ENCODE measurements at places on chromosomes 5 and 9.

- no peak for DNase-seq
Measured at GRCh38 chr9:113456235-113456634, 7.3 kb upstream of the RGS3 start.

DNA sequence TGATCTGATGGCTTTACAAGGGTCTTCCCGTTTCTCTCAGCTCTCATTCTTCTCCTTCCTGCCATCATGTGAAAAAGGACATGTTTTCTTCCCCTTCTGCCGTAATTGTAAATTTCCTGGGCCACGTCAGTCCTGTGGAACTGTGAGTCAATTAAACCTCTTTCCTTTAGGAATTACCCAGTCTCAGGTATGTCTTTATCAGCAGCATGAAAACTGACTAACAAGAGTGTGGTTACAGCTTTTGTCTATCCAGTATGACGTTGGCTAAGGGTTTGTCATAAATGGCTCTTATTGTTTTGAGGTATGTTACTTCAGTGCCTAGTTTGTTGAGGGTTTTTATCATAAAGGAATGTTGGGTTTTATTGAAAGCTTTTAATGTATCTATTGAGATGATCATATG is 501.6 kb downstream of the CAAP1 start:
- DNase-seq = no peak

GRCh38 chr5:15682566-15682965 is 182.6 kb downstream of the FBXL7 start:
- DNase-seq = no peak

GRCh38 chr9:74556685-74557084 is 59.5 kb downstream of the RORB start:
- no peak for DNase-seq

GRCh38 chr5:73433982-73434342 is 14.6 kb downstream of the FOXD1 start:
- no peak for DNase-seq

GRCh38 chr9:134678666-134679443 is 37.3 kb downstream of the COL5A1 start:
- no peak for DNase-seq

GRCh38 chr5:115272297-115272958 is 9.8 kb upstream of the PGGT1B start:
- no peak for DNase-seq

DNA sequence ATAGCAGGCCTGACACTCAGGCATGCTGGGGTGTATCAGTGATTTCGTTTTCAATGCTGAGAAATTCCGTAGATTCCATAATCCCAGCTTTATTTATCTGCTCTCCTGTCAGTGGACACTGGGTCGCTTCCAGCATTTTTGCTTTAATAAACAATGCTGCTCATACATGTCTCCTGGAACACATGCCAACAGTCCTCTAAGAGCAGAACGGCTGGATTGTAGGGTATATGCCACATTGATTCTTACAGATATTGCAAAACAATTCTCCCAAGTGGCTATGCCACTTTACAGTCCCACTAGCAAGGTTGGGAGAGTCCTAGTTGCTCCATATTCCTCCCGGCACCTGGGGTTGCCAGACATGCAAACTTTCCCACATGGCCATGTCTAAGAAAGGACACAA is 81.9 kb downstream of the RAPGEF1 start:
- no peak for DNase-seq

GRCh38 chr5:57537811-57538210 is 55.2 kb upstream of the ACTBL2 start:
- no peak for DNase-seq

DNA sequence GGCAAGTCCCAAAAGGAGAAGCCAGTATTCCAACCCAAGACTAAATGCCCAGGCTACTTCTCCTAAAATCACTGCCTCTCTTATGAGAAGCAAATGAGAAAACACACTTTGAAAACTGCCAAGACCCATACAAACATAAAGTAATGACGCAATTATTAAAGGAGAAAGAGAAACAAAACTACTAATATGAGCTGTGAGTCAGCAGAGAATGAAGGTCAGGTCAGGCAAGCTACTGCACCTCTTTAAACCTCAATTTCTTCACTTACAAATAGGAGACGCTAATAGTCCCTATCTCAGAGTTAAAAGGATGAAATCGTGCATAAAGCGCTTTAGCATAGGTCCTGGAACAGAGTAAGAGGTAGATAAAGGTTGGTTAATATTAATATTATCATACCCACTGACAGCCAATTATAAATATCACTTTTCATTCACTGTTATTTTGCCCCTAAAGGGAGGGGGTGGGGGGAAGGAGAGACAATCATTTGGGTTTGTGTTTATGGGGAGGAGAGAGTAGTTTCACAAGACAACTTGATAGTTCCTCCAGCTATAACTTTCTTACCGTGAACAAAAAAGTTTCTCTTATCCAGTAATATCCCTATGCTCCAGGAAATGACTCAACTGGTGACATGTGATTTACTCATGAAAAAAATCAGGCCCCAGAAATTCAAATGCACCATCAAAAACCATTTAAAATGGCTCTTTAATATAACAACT is 3.6 kb downstream of the PSMB7 start:
- no peak for DNase-seq

GRCh38 chr5:2817031-2817603 is 65.6 kb upstream of the IRX2 start:
- no peak for DNase-seq

GRCh38 chr5:102531506-102531905 is 32.7 kb upstream of the SLCO6A1 start:
- no peak for DNase-seq

- no peak for DNase-seq
Measured at GRCh38 chr9:99103901-99104458, 933 bp upstream of the TGFBR1 start.

- DNase-seq = peak; percentile 34
Measured at GRCh38 chr5:143182901-143183820, 220.3 kb downstream of the NR3C1 start.

DNA sequence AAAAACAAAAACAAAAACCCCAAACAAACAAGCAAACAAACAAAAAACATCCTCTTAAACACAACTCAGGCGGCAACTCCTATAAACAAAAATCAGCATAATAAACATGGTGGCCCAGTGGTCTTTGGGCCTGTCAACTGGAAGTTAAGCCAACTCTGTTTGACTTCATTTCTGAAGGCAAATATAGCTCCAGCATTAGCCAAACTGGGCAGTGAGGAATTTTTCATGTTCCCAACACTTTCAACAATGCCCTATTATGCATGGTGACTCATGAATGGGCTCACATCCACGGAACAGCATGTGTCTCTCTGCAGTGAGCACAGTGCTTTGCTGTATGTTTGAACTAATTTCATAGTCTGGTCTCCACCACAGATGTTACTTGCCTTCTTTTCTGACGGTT is 143.9 kb upstream of the STC2 start:
- DNase-seq = no peak

DNA sequence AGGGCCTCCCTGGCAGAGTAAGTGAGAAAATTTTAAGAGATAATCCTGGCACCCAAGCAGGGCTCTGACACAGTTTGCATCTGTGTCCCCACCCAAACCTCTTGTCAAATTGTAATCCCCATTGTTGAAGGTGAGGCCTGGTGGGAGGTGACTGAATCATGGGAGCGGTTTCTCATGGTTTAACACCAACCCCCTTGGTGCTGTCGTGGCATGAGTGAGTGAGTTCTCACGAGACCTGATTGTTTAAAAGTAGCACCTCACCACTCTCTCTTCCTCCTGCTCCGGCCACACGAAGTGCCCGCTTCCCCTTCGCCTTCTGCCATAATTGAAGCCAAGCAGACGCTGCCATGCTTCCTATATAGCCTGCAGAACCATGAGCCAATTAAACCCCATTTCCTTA is 80.1 kb downstream of the FBXW11 start:
- no peak for DNase-seq

GRCh38 chr5:1004461-1005248 is 3.9 kb upstream of the NKD2 start:
- DNase-seq = no peak

- DNase-seq = no peak
Measured at GRCh38 chr5:118596255-118596654, 392.1 kb downstream of the DTWD2 start.

GRCh38 chr5:119269061-119269944 is 86.5 kb upstream of the TNFAIP8 start:
- no peak for DNase-seq

DNA sequence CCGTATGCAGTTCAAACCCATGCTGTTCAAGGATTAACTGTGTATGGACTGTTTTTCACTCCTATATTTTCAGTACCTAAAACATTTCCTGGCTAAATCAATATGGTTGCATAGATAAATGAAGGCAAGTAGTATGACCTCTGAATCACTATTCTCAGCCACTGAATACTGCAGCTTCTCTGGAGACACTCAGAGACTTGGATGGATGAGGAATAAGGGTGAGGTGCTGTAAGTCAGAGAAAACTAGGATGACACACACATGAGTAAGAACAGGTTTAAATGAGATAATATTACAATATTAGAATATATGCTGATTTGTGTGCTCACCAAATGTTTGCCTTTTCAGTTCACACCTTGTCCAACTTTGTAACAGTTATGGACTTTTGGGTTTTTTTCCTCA is 26.0 kb upstream of the ANXA1 start:
- DNase-seq = no peak

DNA sequence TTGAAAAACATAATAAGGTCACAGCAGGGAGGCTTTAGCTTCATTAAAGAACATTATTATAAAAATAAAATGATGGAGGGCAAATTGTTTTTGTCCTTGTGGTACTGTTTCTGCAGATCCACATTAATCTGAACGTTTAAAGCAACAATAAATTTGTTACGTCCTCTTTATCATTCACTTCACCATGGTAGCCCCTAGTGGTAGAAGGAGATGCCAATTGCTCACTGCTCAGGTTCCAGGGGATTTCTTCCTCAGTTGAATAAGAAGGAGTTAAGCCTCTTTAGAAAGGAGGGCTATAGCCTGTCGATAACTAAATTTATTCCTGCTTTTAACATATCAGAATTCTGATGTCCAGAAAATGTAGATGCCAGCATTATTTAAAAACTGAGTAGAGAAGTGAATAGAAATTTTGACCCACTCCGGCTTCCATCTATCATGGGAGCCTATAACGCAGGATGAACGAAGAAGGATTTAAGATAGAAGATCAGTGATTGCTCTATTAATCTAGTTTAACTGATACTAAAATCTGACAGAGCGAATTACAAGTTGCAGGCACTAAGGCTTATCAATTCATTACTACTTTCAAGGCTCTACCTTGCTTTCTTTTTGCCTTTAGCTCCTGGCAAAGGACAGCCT is 692.3 kb downstream of the PTPRD start:
- DNase-seq = no peak

GRCh38 chr5:122668552-122668951 is 106.3 kb upstream of the SNX2 start:
- DNase-seq = no peak

GRCh38 chr5:10645671-10646070 is 81.8 kb downstream of the ANKRD33B start:
- DNase-seq = no peak

DNA sequence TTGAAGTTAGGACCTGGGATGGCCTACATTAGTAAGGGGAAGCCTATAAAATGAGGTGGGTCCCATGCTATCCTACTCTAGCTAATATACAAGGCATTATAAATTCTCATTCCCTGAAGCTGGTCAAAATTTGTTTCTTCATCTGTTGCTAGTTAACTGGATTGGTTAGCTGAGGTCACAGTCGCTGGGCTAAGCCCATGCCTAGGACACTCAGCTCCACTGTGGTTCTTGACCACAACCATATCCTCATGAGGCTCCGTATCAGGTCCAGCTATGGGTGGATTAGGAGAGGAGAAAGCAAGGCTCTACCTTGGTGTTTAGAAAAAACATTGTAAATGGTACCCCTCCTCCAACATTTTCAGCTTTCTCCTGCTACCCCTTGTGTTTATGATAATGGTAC is 52.8 kb upstream of the RAI14 start:
- DNase-seq = no peak

GRCh38 chr9:134645607-134646365 is 4.2 kb downstream of the COL5A1 start:
- DNase-seq = no peak

DNA sequence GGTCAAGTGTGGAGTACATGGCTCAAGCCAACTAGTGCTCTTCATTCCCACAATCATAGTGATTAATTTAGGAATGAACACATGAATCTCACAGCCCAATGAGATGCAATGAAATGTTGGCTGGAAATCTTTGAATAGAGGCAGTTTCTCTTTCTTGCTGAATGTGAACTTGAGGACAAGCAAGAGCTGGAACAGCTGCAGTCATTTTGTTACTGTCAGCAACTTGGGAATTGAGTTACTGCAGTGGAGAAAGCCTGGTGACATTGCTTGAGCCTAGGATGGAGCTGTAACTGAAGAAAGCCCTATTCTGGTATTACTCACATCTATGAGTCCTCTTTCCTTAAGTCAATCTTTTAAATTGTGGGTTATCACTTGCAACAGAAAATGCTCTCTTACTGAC is 62.3 kb downstream of the YIPF5 start:
- no peak for DNase-seq

GRCh38 chr9:111094433-111094924 is 56.2 kb upstream of the LPAR1 start:
- DNase-seq = no peak

- no peak for DNase-seq
Measured at GRCh38 chr9:29969856-29970647, 2396.8 kb upstream of the C9orf72 start.

DNA sequence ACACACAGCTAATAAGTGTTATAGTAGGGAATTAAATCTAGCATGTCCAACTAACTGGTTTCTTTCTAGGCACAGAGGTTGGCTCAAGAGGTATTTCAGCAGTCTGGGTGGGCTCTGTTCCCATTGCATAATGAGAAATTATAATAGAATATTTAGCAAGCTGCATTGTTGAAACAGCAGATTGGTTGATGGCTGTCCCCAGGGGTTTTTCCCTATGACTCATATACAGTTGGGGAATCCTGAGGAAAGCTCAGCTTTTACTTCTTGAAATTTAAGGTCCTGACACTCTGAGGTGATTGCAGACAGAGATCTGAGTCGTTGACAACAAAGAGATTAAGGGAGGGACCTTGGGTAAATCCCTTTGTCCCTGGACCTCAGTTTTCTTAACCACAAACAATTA is 38.3 kb upstream of the TNFSF8 start:
- DNase-seq = no peak

- no peak for DNase-seq
Measured at GRCh38 chr5:13567819-13568218, 376.7 kb downstream of the DNAH5 start.

GRCh38 chr5:127040796-127041520 is 10.6 kb upstream of the MARCHF3 start:
- no peak for DNase-seq

GRCh38 chr5:157247267-157247666 is 18.7 kb upstream of the CYFIP2 start:
- no peak for DNase-seq
